Mesenteric fat pad (tissue), 1 donor: ENCODE measurements at places on chromosomes 7 and 10. TPM values are rescaled to one million over a fixed set of nuclear protein-coding genes. Genes with fewer than 3 reads are reported as not detected.

GRCh38 chr7:39197831-39198230, 220.1 kb downstream of the POU6F2 start:
- no peak for DNase-seq

DNA sequence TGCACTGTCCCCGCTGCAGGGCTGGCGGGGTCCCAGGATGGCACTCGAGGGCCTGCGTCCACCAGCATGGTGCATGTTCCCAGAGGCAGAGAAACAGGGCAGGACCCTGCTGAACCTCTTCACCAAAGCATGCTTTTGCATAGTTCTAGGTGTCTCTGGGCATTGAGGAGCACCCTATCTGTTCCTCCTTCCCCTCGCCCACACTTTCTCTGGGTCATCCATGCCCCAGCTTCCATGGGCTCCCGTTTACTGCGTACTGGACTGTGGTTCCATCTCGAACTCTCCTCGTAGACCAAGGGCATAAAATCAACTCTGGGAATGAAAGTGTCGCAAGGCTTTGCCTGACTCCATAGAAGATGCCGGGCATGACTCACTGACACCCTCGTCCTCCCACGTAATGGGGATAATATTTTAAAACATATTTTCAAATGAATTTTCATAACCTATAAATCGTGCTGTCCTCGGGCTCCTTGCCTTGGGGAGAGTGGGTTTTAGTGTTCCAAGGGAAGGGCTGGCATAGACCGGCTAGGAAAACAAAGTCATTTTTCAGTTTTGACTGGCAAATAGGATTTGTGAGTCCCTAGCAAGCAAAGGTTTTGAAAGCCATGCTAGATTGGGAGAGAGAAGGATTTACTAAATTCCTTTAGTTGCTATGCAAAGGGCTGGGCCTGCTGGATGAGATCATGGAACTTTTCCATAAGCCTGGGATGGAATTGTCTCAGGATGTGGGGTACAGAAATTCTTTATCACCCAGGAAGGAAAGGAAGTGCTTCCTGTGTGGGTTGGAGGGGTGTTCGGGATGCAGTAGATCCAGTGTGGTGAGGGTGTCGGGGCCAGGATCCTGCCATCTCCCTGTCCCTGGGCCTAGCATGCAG, 498.7 kb upstream of the MKI67 start:
- DNase-seq, result no peak

The GRB10 gene
- 95.7 TPM for total RNA-seq

- DNase-seq, result no peak
These were observed 982.0 kb downstream of the SORCS1 start for GRCh38 chr10:106182542-106182941.

- DNase-seq, result no peak
These were observed 386.7 kb upstream of the LRRN3 start for GRCh38 chr7:110704225-110704624.

The GRIFIN gene
- total RNA-seq, result not detected

DNA sequence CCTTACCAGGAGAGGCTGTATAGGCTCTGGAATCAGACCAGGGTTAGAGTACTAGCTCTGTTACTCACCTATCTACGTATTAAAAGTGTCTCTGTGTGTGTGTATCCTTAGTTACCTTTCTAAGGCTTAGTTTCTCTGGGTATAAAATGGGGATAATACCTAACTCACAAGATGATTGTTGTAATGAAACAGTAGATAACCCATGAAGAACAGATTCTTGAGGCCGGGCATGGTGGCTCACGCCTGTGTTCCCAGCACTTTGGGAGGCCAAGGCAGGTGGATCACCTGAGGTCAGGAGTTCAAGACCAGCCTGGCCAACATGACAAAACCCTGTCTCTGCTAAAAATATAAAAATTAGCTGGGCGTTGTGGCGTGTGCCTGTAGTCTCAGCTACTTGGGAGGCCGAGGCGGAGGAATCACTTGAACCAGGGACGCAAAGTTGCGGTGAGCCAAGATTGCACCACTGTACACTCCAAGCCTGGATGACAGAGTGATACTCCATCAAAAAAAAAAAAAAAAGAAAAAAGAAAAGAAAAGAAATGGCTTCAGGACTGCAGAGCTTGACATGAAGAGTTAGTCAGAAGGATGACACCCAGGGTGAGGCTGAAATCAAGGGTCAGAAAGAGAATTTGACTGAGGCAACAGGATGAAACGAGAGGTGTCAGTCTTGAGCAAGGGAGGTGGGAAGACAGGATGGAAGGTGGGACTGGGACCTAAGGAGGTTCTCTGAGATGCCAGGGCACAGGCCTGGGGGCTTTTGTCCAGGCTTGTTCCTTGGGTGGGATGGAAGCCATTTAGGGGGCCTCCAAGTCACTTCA, 33.4 kb downstream of the PRKAR2B start:
- no peak for DNase-seq

- no peak for DNase-seq
These were observed 6.5 kb downstream of the DOCK4 start for GRCh38 chr7:112199672-112200071.

The INHBA gene
- total RNA-seq, result 1.00 TPM

DNA sequence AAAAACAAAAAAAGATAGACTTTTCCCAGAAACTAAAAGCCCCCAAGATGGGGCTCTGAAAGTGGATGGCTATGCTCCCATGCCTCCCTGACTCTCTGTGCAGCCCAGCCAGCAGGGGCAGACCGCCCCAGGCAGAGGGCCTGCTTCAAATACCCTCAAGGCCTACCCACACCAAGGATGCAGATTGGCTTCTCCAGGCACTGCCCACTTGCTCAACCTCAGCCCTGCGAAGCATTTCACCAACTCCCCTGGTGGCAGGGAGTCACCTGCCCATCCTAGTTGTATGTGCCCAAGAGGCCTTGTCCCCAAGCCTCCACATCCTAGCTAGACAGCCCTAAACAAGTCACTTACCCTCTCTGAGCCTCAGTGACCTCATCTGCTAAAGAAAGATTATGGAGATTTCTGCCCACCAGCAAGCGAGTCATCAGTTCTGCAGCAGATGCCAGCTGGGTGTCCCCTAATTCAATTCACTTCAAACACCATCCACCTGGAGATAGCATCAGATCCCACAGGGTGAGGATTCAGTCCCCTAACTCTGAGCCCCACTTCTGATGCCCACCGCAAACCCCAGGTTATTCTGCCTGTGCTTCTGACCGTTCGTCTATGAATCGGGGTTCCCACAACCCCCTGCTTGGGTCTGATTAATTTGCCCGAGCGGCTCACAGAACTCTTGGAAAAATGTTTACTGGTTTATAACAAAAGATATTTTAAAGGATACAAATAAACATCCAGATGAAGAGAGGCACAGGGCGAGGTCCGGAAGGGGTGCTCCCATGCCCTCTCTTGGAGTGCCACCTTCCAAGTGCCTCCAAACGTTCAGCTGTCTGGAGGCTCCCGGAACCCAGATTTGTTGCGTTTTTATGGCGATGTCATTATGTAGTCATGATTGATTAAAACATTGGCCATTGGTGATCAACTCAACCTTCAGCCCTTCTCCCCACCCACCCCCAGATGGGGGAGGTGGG, 18.6 kb upstream of the ZMIZ1 start:
- peak; percentile 84 for DNase-seq

DNA sequence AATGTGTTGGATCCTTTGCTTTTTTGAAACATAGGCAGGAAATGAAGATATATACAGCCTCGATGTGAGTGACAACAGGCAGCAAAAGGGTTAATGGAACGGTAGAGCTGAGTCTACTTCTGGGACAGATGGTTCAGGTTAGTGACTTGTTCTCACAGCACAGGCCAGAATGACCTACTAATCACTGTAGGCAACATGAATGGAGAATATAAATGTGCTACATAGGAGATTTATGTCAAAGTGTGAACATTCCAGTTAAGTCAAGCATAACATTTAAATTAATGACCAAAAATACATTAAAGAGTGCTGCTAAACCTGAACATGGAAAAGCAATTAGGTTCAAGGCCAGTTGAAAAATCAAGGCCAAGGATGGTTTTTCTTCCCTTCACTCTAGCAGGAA, 235.2 kb downstream of the POU6F2 start:
- no peak for DNase-seq

GRCh38 chr7:114853189-114853588, 68.7 kb upstream of the MDFIC start:
- DNase-seq, result no peak

The MYH16 gene
- total RNA-seq, result not detected

- no peak for DNase-seq
These were observed 19.7 kb upstream of the BNIP3 start for GRCh38 chr10:132001238-132001972.

The LDB3 gene
- 1.3 TPM for total RNA-seq

DNA sequence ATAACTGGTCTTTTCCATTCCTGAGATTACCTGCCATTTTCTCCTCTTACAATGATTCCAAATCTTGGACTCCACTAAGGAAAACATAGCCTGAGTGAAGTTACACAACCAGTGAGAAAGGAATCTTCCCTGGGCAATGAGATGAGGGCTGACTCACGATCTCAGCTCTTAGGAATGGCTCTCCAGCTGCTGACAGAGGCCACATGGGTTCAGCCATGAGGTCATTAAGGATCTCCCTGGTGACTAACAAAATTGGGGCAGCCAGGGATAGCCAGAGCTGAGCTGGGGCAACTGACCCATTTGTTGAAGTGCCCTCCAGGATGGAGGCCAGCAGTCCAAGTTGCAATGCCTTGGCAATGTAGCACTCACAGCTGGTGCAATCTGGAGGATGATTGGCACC, 78.7 kb upstream of the MKLN1 start:
- no peak for DNase-seq

DNA sequence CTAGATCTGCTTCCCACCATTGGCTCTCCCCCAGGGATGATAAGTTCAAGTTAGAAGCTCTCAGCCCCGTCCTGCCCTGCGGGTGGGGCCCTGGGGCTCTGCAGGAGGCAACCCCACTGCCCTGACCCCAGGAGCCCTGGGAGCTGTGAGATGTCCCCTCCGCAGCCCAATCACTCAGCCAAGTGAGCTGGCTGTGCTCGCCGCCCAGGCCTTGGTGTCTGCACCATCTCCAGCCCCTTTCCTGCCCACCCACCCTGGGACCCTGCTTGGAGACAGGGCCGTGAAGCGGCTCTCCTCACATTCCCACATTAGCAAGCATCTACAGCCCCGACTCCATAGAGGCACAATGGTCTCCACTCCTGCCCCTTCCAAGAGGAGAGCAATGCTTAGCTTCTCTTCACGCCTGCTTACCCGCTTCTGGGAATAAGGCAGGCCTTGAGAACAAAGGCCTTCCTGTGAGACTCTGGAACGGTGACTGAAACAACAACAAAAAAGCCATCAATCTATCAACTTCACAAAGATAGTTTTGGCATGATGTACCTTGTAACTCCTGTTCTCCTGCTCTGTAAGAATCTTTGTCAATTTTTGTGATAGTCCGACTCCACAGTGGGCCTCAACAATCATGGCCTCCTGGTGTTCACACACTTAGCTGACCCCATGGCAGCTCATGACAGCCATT, 67.7 kb downstream of the FOXL3 start:
- no peak for DNase-seq

DNA sequence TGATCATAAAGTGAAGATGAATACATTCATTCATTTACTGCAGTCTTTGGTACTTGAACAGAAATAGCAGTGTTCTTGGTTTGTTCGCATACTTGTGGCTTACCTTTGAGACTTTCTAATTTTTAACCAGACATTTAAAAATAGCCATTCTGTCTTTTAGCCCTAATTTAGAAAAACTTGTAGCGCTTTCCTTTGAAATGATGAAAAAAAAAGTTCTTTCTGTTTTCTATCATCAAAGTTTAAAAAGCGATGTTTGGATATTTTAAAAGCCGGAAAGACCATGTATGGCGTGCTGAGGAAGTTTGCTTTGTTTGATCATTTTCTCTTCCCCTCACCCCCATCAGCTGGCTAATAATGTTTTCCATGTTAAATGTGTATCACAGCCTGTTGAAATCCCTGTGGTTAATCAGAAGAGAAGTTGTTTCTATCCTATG, 116.3 kb downstream of the CUX1 start:
- DNase-seq, result no peak

DNA sequence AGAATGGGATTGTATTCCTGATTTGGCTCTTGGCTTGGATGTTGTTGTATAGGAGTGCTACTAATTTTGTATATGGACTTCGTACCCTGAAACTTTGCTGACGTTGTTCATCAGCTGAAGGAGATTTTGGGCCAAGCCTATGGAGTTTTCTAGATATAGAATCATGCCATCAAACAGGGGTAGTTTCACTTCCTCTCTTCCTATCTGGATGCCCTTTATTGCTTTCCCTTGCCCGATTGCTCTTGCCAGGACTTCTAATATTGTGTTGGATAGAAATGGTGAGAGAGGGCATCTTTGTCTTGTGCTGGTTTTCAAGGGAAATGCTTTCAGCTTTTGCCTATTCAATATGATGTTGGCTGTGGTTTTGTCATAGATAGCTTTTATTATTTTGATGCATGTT, 92.3 kb downstream of the CCDC7 start:
- no peak for DNase-seq

The LIPF gene
- total RNA-seq, result not detected

The TMEM184A gene
- 0.16 TPM for total RNA-seq

DNA sequence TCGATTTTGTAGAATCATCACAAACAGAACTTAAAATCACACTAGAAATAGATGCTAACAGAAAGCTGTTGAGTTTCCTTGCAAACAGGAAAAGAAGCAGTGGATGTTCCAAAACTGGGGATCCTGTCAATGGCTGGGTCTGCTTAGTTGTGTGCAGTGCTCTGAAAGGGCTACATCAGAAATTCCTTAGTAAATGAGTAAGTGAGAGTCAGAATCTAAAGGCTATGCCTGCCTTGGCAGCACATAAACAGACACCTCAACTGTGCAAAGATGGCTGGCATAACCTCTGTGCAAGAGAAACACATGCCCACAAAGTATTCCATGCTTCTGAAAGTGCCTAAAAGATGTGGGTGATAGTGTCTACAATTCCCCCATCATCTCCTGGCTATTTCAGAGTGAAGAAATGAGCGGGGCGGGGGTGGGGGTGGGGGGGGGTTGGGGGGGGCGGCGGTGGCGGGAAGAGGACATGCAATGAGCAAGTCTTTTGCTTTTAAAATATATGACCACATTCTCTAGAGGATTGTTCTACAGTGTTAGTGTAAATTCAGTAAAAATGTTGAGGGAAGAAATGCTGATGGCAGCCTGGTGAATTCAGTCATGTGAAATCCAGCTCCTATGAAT, 138.1 kb upstream of the LAMB4 start:
- no peak for DNase-seq

DNA sequence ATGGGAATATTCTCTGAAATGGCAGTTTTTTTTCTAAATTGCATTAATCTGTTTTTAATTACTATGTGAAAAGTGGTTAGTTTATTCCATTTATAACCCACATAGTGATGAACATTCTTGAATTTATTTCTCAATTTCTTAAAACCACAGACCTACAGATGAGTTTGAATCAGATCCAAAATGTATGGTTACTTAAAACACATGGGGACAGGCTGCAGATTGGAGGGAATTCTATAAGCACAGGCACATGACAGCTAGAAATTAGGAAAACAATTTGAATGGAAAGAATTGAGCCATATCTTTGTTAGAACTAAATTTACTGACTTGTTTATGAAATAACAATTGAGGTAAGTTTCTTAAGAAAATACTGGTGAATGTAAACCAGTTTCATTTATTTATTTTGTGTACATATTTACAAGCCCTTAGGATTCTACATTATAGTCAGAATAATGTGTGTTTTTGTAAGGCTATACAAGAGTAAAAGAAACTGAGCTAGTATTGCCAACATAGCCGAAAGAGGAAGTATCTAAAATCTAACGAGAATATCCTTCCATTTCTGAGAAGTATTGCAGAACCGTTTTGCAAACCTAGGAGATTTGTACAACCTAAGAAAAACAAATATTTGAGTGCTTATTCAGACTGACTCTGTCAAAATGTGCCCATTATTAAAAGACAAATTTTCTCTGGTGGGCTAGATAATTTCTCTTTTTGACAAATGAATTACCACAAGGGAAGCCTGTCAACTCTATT, 434.3 kb upstream of the SEMA3D start:
- DNase-seq, result no peak

The TOMM7 gene
- total RNA-seq, result 248 TPM

The PLAU gene
- 64.7 TPM for total RNA-seq

The THSD7A gene
- 6.0 TPM for total RNA-seq
